Osteoblast (primary cell): ENCODE measurements at places on chromosomes 7 and 10. TPM values are rescaled to one million over a fixed set of nuclear protein-coding genes. Genes with fewer than 3 reads are reported as not detected.

The ACADSB gene
- 8.5 and 9.4 TPM in 2 replicates for total RNA-seq

The PSD gene
- 0.29 and 0.72 TPM in 2 replicates for total RNA-seq

The CACNB2 gene
- under 0.01 and 0.88 TPM in 2 replicates for total RNA-seq

The TAC1 gene
- total RNA-seq = not detected in 2 replicates

The PRF1 gene
- total RNA-seq = not detected in 2 replicates

The CALHM1 gene
- total RNA-seq = not detected in 2 replicates

The HMX3 gene
- not detected in 2 replicates for total RNA-seq

The CUZD1 gene
- total RNA-seq = 0.36 and 0.59 TPM in 2 replicates

The CRHR2 gene
- total RNA-seq = not detected in 2 replicates

The PON1 gene
- not detected in 2 replicates for total RNA-seq

The CAMK1D gene
- total RNA-seq = 10.6 and 11.2 TPM in 2 replicates

The FUOM gene
- total RNA-seq = 5.1 and 6.5 TPM in 2 replicates

The GPR37 gene
- under 0.01 and 0.29 TPM in 2 replicates for total RNA-seq

The A1CF gene
- not detected in 2 replicates for total RNA-seq

The WASHC2C gene
- total RNA-seq = 69.5 and 88.7 TPM in 2 replicates

The NPFFR1 gene
- not detected in 2 replicates for total RNA-seq

The TAS2R5 gene
- 0.72 and 1.8 TPM in 2 replicates for total RNA-seq

The UPK3BL2 gene
- total RNA-seq = 0.36 and 4.7 TPM in 2 replicates

The ADRA2A gene
- total RNA-seq = 0.29 and 0.72 TPM in 2 replicates

The TAF6 gene
- total RNA-seq = 33.3 and 36.2 TPM in 2 replicates

The GNAT3 gene
- total RNA-seq = not detected in 2 replicates

The MYL10 gene
- not detected in 2 replicates for total RNA-seq

The TYSND1 gene
- 13.0 and 15.6 TPM in 2 replicates for total RNA-seq

The PNLIP gene
- not detected in 2 replicates for total RNA-seq

The PRR15 gene
- total RNA-seq = 1.1 and 1.2 TPM in 2 replicates

The AMPH gene
- total RNA-seq = 1.1 and 4.4 TPM in 2 replicates

The TMEM196 gene
- total RNA-seq = not detected in 2 replicates

The REPIN1 gene
- total RNA-seq = 53.6 and 57.5 TPM in 2 replicates

The LRRC4 gene
- total RNA-seq = 0.29 and 0.72 TPM in 2 replicates

The EPDR1 gene
- 99.3 and 123 TPM in 2 replicates for total RNA-seq

The WAC gene
- total RNA-seq = 77.1 and 93.4 TPM in 2 replicates

The DMTF1 gene
- 70.6 and 77.5 TPM in 2 replicates for total RNA-seq

The MAGI2 gene
- 18.8 and 24.8 TPM in 2 replicates for total RNA-seq

The PDE1C gene
- total RNA-seq = 143 and 149 TPM in 2 replicates

The SLC16A9 gene
- 0.72 and 1.2 TPM in 2 replicates for total RNA-seq

The LBX1 gene
- not detected in 2 replicates for total RNA-seq

The OPN1SW gene
- total RNA-seq = not detected in 2 replicates

The CDHR1 gene
- under 0.01 TPM in 1 of 2 replicates, not detected in the other for total RNA-seq

The HKDC1 gene
- total RNA-seq = 0.29 and 2.9 TPM in 2 replicates

The ARHGAP19 gene
- 7.7 and 8.7 TPM in 2 replicates for total RNA-seq

The CYP2E1 gene
- 1.5 and 1.8 TPM in 2 replicates for total RNA-seq

The TUBB8 gene
- not detected in 2 replicates for total RNA-seq

The LLCFC1 gene
- total RNA-seq = not detected in 2 replicates

The PTPRE gene
- total RNA-seq = 5.9 and 9.0 TPM in 2 replicates

The FOXI2 gene
- not detected in 2 replicates for total RNA-seq

The NPTX2 gene
- total RNA-seq = 1.1 and 2.4 TPM in 2 replicates

The FRAT1 gene
- 3.3 and 3.8 TPM in 2 replicates for total RNA-seq

The HSPA12A gene
- 10.0 and 10.9 TPM in 2 replicates for total RNA-seq

The NUTM2D gene
- total RNA-seq = 1.5 and 1.8 TPM in 2 replicates

The TMEM270 gene
- not detected in 2 replicates for total RNA-seq

The PCGF5 gene
- 84.9 and 99.2 TPM in 2 replicates for total RNA-seq

The ACHE gene
- under 0.01 TPM in 2 replicates for total RNA-seq

The CNPY1 gene
- not detected in 2 replicates for total RNA-seq

The GSTO1 gene
- total RNA-seq = 149 and 177 TPM in 2 replicates
